ENCODE measurements at places on chromosomes 1 and 21. TPM values are rescaled to one million over a fixed set of nuclear protein-coding genes. Genes with fewer than 3 reads are reported as not detected.

DNA sequence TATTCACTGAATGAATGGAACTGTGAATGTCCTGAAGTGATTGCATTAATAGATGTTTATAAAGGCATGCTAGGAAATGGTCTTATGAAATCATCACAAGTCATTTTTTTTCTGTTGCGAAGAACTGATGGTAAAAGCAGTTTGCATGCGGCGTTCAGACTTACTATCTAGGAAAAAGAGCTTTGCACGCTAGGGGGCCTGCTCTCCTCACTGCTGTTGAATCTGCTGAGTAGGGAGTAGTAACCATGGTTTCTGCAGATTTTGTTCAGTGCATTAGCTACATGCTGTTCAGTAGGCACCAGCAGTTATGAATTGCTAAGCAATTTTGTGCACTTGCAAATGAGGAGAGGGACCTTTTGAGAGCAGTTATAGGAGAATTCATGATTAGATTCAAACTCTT is 57.9 kb downstream of the CENPF start:
- peak; percentile 90 for DNase-seq

DNA sequence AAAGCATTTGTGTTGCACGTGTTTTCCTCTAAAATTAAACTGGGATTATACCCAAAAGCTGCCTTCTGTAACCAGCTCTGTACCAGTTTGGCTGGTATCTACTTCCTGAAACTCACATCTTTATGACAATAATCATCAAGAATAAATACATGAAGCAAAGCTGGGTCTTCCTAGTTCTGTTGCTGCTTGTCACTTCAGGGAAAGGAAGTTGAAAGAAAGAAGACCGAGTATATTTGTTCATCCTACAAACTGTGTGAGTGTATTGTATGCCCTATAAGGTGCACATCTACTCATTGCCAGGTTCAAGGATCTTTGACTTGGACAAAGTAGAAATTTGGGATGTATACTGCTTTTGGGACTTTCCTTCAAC is 29.1 kb upstream of the IFNGR2 start:
- DNase-seq, result no peak

- no peak for DNase-seq
Observed at GRCh38 chr1:2810899-2811532, 9.5 kb upstream of the TTC34 start.

The RYR2 gene
- not detected for total RNA-seq

The SPRR1B gene
- total RNA-seq, result not detected

GRCh38 chr21:14267076-14267475 is 51.1 kb downstream of the RBM11 start:
- no peak for DNase-seq

DNA sequence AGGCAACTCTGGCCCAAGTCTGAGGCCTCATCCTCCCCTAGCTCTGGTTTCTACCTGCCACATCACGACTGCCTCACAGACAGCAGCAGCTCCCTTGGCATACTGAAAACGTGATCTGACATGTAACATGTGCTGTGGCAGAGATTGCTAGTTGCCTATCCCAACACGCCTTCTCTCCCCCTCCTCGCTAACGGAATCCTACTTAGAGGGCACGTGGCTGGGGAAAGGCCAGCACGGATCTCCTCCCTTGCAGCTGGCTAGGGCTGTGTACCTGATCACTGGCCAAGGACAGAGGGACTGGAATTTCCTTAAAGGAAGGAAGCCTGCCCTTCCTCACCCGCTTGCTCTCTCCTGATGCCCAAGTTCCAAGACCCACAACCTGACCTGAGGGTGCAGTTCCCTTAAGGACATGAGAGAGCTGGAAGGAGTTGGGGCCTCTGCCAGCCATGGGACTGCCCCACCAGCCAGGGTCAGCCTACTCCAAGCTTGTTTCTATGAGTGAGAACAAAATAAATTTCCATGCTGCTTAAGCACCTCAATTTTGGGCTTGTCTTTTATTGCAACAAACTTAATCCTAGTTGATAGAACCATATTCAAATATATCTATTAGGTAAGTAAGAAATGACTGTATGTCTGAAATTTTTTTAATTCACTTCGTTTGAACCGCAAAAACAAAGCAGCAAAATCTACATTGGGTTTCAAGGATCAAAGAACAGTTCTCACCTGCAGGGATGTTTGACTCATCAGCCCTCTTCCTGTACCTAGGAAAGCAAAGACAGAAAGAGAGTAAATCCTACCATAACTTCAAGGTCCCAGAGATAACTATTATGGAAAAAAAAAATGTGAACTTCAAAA is 7.2 kb downstream of the SETD4 start:
- no peak for DNase-seq

GRCh38 chr1:19366599-19367536 is 54.7 kb downstream of the SLC66A1 start:
- DNase-seq, result no peak

The LAX1 gene
- not detected for total RNA-seq

- no peak for DNase-seq
Observed at GRCh38 chr1:239802275-239802674, 289.4 kb upstream of the FMN2 start.

GRCh38 chr1:187261637-187262036 is 432.9 kb downstream of the PLA2G4A start:
- DNase-seq, result no peak

DNA sequence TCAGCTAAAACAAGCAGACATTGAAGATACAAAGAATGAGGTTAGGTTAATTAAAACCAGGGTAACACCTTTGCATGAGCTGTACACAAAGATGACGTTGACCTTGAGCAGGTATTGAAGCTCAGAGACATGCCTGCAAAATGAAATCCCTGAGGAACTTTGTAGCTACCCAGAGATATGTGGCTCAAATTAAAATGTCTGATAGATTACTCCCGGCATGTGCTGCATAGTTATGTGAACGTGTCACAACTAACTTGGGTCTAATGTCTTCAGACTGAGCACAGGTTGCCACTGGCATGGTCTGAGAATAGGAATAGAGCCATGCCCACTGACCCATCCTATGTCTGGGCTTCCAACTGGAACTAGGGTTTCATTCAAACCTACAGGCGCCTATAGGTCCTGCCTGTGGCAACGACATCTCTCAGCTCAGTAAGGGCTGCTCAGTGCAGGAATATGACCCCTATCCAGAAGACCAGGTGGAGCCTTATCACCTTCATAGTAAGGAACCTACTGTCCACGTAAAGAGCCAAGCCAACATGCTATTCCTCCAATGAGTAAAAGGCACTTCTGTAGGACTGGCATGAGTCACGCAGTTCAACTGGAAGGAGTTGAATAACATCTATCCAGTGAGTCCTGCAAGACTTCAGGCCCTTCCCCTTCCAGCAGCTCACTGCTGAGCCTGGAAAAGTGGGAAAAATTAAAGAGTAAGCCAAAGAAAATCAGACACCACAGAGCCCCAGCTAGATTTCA is 60.7 kb downstream of the PRKAB2 start:
- DNase-seq, result no peak

The BATF3 gene
- 4.4 TPM for total RNA-seq

DNA sequence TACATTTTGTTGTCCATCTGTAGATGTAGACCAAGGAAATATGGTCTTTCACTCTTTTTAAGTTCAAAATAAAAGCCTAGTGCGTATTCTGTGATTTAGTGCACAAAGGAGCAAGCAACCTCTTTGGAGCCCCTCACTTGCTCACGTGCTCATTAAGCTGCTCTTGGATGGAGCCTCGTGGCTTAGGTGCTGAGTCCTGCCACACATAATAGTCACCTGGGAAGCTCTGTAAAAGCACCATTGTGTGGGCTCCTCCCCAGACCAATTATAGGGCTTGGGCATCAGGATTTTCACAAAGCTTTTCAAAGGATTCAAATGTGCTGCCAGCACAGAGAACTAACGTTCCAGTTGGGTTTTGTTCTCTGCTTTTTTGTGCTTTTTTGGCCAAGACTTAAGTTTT is 85.0 kb downstream of the PCP4 start:
- no peak for DNase-seq

DNA sequence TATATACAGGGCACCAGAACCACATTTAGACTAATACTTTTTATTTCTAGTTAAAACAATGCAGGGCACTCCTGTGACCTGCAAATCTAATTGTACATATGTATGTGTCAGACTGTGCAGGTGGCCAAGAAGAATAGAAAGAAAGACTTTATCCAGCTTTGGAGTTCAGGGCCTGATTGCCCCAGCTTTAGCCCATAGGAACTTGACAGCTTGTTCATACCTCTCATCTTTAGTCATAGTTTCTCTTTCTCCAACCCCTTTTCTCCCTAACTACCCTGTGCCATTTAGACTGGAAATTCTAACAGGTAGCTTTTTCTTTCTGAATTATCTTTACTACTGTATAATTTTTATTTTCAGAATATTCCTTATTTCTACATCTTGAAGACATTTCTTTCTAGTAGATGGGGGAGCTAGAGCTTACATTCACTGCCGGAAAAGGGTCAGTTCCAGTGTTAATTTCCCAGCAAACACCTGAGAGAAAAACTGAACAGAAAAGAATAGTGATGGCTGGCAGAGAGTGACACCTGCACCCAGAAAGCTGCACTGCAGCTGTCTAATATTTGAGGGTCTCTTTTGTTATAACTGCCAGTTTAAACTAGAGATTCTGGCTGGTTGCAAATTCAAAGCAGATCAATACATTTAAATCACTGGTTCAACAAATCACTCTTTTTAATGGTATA is 8.4 kb downstream of the YBX1 start:
- no peak for DNase-seq

The SESN2 gene
- 46.0 TPM for total RNA-seq

The CLCA2 gene
- total RNA-seq, result not detected

DNA sequence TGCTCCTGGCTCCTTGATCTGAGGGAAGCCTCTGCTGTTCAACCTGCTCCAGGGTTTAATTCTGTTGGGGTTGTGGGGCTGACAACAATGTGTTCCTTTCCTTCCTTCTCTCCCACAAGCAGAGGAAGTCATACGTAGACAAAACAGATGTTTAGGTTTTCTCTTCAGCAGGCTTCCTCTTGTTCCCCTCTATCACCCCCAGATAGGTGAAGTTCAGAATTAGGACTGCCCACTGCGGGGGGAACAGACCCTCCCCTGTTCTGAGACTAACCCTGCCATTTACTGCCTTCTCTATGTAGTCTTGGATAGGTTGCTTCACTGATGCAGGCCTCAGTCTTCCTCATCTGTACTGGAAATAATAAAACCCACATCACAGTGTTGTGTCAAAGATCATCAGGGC is 30.0 kb upstream of the NRDC start:
- peak; percentile 39 for DNase-seq

DNA sequence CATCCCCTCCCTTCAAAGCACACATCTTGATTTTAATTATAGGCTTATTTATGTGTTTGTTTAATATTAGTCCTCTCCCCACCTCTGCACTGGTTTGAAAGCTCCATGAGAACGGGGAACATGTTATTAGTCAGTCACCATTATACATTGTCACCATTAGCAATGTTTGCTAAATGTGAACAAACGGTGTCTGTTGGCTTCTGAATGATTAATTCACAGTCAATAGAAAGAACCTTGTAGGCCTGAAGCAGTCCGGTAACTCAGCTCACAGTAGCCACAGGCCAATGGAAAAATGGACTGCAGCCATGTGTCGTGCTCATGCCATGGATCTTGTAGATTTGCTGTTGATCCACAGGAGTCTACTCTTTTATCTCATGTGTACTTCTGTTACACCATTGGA is 49.7 kb upstream of the NHLH2 start:
- DNase-seq, result peak; percentile 9

DNA sequence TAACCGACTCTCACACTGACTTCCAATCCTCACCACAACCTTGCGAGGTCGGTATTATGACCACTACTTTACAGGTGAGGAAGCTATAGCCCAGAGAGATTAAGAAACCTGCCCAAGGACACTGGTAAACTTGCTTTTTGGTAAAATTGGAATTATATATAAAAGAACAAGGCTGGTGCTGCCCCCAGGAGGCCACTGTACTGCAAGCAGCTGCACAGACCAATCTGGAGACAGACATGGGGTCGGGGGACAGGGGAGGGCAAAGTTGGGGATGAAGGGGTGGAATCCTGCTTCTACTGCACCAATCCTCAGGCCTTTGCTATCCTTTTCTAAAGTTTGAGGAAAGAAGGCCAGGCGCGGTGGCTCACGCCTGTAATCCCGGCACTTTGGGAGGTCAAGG is 280.8 kb downstream of the SPATA17 start:
- peak; percentile 69 for DNase-seq

The OR2T33 gene
- total RNA-seq, result not detected

- no peak for DNase-seq
Observed at GRCh38 chr1:6955357-6956094, 170.3 kb downstream of the CAMTA1 start.

The NOS1AP gene
- not detected for total RNA-seq

GRCh38 chr1:113391649-113392271 is 1.4 kb downstream of the MAGI3 start:
- no peak for DNase-seq

The FOXD2 gene
- total RNA-seq, result 0.07 TPM

DNA sequence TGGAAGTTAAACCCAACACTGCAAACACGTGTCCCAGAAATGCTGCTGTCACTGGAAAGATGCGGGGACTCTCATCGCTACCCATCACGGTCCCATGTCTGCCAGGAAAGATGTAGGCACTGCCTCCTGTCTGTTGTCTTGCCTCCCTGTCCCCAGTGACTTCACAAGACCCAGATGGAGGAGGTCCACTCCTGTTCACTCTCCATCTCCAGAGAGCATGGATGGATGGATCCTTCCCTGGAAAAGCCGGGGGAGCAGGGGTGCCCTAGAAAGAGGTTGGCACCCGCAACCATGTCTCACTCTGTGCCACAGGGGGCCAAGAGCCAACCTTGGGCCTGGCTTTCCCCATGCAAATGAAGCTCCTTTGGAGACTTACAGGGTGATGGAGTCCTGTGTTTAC is 135.5 kb downstream of the GLIS1 start:
- no peak for DNase-seq

DNA sequence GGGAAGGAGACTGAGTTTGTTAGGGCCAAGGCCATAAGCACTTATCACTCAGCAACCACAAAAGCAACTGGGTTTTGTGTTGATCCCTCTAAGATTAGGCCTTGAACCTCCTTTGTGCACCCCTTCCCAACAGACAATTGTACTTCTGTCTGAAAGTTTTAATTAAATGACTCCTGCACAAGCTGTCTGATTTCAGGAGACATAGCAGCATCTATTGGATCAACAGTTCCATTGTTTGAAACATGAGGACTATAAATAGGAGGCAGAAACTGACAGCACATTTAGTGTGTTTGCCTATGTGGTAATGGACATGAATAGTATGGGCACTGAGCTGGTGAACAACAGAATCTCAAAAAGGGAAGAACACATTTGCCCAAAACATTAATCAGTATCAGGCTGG is 167.3 kb upstream of the KCNJ6 start:
- DNase-seq, result no peak

DNA sequence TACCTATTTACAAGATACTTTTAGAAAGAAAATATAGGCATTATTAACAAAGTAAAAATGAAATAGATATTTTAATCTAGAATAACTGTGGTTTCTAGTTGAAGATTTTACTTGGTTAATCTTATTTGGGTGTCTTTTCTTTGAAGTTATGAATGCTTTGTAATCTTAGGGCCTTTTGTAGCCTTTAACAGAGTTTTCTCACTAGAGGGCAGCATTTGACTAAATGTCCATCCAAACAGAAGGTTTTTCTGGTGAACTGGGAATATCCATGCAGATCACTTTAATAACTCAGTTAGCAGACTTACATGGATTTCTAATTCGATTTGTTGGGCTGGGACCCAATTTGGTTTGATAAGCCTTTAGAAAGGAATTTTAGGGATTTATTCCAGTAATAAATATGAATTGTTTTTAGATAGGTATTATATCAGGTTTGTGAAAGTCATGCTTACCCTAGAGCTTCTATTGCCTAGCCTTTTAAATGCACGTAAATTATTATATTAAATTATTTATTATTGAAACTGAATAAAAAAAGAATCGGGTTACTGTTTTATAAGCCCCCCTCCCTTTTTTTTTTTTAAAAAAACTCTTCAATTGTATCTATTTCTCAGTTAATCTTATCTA is 119.7 kb downstream of the ZNF326 start:
- DNase-seq, result peak; percentile 76

- DNase-seq, result no peak
Observed at GRCh38 chr21:33950431-33951079, 35.0 kb upstream of the ATP5PO start.

All from Karpas-422 (cell line).